Stimulated activated CD8-positive, alpha-beta memory T cell treated with anti-CD3 and anti-CD28 coated beads, Interleukin-7, amount 100 ng/mL, for 24 hours (primary cell): ENCODE measurements at places on chromosomes 16 and 17.

GRCh38 chr16:66902648-66903543 is 15.8 kb downstream of the CDH16 start:
- DNase-seq, result no peak

GRCh38 chr17:50100921-50101345 is 5.8 kb downstream of the PDK2 start:
- no peak for DNase-seq

DNA sequence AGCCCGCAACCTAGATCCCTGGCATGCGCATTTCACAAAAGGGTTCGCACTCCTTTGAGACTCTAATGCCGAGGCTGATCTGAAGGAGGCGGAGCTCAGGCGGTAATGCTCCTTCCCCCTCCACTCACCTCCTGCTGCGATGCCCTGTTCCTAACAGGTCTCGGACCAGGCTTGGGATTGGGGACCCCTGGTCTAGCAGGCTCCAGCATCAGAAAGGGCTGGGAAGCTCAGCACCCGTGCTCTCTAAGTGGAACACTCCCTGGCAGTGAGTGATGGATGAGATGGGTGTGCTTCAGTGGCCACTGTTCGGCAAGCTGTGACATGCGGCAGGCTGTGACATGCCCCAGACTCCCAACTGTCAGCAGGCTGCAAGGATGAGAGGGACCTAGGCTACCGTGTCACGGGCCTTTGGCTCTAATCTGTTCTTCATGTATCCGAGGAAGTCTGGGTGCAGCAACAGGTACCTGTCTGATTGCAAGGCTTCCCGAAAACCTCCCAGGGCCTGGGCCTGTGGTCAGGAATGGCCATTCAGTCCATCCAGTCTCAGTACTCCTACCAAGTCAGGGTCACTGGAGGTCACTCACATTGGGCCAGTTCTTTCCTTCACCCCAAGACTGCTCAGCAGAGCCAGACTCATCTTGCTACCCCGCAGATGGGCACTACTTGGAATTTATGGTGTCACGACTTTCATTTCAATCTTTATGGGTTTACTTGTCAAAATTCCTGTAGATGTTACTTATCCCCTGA is 1.3 kb upstream of the ST6GALNAC2 start:
- no peak for DNase-seq

DNA sequence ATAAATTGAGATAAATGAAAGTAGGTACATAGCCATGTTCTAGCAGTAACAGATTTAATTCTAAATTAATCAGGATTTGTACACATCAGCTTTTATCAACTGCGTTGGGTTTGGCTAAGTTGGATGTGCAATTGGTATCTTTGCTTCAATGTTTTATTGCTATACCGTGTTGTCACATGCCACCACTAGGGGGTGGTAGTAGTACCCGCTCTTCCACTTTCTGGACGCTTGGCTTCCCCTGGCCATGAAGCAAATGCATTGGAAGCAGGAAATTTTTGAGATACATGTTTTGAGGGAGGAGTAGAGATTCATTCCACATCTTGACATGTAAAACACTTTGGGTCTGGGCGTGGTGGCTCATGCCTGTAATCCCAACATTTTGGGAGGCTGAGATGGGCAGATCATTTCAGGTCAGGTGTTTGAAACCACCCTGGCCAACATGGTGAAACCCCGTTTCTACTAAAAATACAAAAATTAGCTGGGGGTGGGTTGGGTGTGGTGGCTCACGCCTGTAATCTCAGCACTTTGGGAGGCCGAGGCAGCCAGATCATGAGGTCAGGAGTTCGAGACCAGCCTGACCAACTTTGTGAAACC is 58.6 kb downstream of the EMP2 start:
- no peak for DNase-seq

DNA sequence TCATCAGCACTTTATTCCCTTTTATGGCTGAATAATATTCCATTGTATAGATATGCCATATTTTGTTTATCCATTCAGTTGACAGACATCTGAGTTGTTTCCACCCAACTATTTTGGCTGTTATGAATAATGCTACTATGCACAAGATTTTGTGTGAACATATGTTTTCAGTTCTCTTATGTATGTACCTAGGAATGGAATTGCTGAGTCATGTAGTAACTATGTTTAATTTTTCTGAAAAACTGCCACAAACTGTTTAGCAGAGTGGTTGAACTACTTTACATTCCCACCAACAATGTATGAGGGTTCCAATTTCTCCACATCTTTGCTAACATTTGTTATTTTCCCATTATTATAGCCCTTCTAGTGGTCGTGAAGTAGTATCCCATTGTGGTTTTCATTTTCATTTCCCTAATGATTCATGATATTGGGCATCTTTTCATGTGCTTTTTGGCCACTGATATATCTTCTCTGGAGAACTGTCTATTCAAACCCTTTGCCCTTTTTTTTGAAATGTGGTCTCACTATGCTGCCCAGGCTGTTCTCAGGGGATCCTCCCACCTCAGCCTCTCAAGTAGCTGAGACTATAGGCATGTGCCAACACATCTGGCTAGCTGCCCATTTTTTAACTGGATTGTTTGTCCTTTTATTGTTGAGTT is 26.3 kb downstream of the SMURF2 start:
- DNase-seq, result no peak

- DNase-seq, result no peak
Measured at GRCh38 chr16:21663889-21664647, at the start of gene OTOA. Gene OTOA, plus strand, starts transcription at chr16:21663968. Its CDS starts 14,547 bp downstream, at chr16:21678515.

- no peak for DNase-seq
Measured at GRCh38 chr17:41725134-41725533, 9.3 kb downstream of the HAP1 start.

DNA sequence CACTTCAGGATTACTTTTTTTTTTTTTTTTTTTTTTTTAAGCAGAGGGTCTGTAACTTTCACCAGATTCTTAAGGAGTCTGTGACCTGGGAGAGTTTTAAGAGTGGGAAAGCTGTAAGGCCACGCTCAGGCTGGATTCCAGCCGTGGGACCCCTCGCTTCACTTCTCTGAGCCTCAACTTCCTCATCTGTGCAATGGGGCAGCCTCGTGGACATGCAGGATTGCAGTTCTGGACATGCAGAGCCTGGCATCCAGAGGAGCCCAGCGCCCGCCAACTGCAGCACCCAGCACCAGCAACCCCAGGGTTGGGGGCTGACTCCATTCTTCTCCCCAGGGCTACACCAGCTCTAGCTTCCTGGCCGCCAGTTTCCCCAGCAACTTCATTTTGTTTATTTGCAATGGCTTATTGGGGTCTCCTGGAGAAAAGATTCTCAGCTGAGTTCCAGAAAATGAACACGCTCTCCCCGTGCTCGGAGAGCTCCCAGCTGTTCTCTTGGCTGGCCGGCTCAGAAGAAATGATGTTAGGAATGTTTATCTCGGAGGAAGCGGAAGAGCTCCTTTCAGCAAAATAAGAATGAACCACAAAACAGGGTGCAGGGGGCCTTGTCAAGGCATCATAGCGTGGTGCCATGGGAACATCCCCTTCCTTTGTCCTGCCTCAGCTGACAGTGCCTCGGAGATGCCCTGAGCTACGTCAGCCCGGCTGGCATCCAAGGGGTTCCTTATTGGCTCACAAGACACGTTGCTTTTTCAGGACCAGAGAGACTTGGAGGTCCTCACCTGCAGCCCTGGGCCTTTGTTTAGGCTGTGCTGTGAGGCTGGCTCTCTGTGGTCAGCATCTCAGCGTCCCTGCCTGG is 22.9 kb upstream of the ZCCHC14 start:
- DNase-seq, result no peak

- DNase-seq, result no peak
Measured at GRCh38 chr17:37742116-37742761, 2.6 kb downstream of the HNF1B start.

DNA sequence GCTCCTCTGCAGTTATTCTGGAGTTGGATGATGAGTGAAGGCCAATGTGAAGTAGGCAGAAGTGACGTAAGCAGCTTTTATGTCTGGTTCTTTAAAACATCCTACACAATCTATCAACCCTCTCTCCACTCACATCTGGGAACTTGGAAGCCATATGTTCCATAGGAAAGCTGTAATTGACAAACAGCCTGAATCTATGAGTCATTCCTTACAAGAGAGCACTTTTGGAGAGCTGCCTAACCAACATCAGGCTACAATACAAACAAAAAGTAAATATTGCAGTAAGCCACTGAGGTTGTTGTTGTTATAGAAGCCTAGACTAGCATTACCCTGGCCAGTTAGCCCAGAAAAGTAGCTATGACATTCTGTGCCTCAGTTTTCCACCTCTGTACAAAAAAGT is 5.9 kb downstream of the CCL7 start:
- no peak for DNase-seq

DNA sequence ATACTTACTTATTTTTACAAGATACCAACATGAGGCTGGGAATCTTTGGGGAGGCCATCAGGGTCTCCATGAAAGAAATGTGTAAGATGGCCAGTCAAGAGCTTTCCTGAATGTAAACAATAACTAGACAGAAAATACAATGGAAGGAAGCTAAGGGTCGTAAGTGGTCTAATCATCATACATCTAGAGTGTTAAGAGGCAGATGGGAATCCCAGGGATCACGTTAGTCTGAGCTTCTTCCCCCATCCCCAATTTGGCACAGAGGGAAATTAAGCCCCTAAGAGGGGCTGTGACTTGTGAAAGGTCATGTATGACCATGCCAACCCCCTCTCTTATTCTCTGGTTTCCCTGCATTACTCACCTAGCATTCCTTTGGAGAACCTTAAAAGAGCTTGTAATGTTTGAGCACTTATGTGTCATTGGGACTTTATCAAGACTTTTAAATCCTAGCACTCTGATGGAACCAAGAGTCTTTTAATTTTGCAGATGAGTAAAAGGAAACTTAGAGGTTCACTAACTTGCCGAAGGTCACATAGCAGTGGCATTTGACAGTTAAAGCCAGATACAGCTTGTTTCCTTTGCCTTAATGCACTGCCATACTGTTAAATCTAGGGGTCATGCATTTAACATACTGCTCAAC is 46.1 kb downstream of the DCUN1D3 start:
- DNase-seq, result no peak

- no peak for DNase-seq
Measured at GRCh38 chr16:11774065-11774626, 22.9 kb downstream of the ZC3H7A start.

DNA sequence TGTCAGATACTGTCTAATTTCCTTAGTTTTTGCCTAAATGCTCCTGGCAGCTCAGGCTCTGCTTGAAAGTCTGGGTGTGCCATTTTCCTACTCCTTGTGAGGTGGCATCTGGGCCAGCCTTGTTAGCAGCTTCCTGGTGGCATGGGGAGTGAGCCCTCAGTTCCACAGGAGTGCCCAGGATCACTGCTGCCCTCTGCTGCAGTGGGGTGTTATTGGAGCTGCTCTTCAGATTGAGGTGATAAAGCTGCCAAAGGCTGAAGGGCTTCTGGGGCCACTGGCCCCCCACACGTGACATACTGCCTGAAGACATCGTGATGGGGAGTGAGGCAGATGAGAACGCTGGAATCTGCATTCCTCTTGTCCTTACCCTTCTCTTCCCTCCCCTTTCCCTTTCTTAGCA is 27.4 kb downstream of the CEP95 start:
- no peak for DNase-seq

DNA sequence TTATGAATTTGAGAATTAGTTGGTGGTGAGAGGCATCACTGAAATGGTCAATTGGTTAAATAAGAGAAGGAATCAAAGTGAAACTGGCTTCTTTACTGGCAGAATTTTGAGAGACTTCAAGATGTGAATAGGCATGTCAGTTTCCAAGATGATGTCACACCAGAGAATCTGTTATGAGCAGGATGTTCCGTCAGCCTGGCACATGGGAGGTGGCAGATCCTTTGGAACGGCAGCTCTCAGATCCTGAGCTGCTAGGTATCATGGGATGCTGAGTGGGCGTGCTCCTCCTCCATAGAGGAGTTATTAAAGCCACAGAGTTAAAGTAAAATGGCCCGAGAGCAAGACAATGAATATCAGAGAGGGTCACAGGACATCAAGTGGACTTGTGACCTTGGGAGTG is 444.3 kb upstream of the HSBP1 start:
- DNase-seq, result no peak

DNA sequence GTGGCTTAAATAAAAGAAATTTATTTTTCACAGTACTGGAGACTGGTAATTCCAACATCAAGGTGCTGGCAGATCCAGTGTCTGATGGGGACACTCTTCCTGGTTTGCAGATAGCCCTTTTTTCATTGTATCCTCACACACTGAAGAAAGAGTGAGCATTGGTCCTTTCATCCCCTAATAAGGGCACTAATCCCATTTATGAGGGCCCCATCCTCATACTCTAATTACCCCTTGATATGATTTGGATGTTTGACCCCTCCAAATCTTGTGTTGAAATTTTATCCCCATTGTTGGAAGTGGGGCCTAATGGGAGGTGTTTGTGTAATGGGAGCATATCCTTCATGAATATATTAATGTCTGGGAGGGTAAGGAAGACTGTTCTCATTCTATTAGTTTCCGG is 9.4 kb upstream of the FAM20A start:
- no peak for DNase-seq

- no peak for DNase-seq
Measured at GRCh38 chr17:28072936-28073533, 30.6 kb downstream of the NLK start.

GRCh38 chr16:26133416-26134093 is 441.8 kb downstream of the HS3ST4 start:
- no peak for DNase-seq
